Anterior cingulate cortex (tissue), 58 donors: ENCODE measurements at places on chromosomes 4 and X.

GRCh38 chr4:173167758-173168395, 734 bp upstream of the GALNT7 start:
- no peak for DNase-seq

GRCh38 chr4:82419451-82419850, 10.8 kb downstream of the HNRNPDL start:
- no peak for DNase-seq

DNA sequence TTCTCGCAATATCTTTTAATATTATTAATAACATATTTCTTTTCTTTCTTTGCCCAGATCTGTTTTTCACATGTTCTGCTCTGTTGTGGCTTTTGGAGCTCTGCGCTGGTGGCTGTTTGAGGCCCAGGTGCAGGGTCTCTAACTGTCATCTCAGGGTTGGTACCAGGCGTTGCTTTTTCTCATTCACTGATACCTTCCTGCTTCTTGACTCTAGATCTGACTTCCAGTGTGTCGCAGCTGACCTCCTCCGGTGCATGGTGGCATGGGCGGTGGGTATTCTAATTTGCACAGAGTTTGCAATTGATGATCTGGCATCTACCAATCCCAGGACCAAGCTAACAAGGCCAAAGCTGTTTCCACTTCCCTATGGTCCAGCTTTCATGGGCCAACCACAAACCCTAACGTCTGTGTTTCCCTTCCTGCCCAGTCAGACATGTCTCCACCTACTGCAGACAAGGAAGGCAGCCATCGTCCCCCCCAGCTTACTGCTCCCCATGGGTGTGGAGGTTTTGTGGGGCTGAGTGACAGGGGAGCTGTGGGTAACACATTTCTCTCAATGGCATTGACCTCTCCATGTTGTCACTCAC, 25.2 kb downstream of the LETM1 start:
- DNase-seq, result no peak

DNA sequence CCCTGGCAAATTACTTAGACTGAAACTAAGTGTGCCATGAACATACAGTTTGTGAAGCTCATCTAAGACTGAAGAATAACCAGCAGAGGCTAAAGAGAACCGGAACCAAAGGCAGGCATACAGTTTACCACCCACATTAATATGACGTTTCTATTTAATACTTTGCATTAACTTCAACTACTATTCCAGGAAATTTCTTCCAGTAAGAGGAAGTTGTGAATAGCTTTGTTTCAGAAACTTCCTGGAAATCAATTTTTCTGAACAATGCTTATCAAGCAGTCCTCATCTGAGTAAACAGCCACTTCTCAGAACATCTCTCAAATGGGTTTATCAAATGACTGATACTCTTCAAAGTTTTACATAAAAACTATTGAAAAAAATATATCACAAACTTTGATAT, 252.7 kb downstream of the OPHN1 start:
- no peak for DNase-seq

- DNase-seq, result no peak
Measured at GRCh38 chr4:20570981-20571715, 129.1 kb upstream of the PACRGL start.

- no peak for DNase-seq
Measured at GRCh38 chr4:91222014-91222413, 1081.8 kb upstream of the GRID2 start.

- no peak for DNase-seq
Measured at GRCh38 chrX:96764864-96765263, 80.2 kb downstream of the DIAPH2 start.

DNA sequence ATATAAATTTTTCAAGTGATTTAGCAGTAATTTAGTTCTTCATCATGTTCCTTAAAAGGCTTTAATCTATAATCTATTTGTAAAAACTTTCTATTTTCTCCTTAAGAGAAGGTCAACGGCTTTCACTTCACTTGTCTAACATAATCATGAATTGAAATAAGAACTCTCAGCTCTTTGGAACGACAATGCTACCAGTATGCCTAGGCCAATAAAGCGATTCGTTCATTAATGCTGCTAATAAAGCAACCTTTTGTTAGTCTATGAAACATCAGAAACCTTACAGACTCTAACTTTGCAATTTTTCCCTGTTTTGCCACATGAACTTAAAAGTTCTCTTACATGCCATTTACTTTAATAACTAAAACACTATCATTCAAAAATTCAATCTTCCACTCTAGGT, 47.6 kb downstream of the FBXW7 start:
- no peak for DNase-seq

GRCh38 chrX:40266490-40267333, 169.0 kb upstream of the BCOR start:
- peak; percentile 37 for DNase-seq

GRCh38 chr4:1329408-1330371, 17.3 kb upstream of the UVSSA start:
- no peak for DNase-seq

GRCh38 chrX:40108959-40109287, 11.2 kb upstream of the BCOR start:
- peak; percentile 35 for DNase-seq

- no peak for DNase-seq
Measured at GRCh38 chrX:145818186-145819113, 821 bp downstream of the SLITRK2 start.

DNA sequence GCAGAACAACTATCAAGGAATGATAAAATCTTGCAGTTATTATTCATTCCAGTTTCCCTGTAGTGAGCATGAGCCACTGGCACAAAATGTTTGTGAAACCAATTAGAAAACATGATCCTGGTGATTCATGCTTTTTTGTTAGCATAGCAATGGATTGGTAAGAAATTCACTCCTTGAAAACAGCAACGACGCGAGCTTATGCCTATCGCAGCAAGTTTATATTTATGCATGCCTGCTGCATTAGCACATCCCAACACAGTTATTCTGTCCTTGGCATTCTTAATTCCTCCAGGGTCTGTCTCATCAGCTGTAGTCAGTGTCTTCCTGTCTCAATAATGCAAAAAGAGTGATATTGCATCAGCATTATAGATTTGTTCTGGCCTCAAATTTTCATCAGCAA, 975.9 kb downstream of the STIM2 start:
- no peak for DNase-seq

DNA sequence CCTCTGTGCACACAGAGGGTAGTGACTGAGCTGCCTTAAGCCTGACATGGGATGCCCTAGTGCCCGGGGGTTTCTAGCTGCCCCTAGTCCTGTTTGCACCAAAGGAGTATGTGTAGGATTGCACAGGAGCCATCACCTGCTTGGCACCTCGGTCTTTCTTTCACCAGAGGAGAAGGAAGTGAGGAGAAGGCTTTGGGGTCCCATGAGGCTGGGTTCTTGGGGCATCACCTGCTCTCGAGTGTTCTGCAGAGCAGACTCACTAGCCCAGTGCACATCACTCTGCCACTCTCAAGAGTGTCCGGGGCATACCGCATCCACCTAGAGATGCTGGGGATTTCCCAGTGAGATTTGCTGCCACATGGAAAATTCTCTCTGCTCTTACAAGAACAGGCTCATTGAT, 40.5 kb upstream of the GPR78 start:
- no peak for DNase-seq

- DNase-seq, result no peak
Measured at GRCh38 chrX:139971394-139971749, 6.1 kb upstream of the CXorf66 start.

DNA sequence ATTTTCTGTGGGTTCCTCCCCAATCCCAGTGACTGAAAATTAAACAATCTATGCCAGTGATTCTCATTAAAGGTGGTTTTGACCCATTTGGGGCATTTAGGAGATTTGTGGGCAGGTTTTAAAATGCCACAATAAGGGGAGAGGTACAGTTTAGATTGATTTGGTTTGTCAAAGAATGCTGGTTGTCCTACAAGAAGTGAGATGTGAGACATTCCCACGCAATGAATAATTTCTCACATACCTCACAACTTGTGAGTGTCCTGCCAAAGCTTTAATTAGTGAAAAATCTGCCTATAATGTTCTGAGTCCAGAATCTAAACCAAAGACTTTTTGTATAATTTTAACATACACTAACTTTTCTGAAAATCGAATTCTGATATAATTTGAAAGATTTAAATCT, 199.4 kb downstream of the MAPK10 start:
- no peak for DNase-seq

DNA sequence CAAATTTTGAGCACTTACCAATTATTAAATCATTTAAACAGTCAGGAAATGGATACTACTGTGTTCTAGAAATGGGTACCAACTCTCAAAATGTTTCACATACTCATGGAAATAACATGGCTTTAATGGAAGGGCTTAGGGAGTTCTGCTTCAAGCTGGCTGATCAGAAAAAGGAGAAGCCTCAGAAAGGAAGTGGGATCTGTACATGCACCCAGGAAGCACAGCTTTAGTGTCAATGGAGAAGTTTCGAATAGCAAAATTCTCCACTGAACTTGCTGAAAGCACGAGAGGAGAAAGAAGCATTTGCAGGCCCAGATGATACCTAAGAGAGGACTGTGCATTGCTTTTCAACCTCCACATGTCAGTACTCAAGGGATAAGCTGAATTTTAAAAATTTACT, 11.1 kb upstream of the HS3ST1 start:
- no peak for DNase-seq

DNA sequence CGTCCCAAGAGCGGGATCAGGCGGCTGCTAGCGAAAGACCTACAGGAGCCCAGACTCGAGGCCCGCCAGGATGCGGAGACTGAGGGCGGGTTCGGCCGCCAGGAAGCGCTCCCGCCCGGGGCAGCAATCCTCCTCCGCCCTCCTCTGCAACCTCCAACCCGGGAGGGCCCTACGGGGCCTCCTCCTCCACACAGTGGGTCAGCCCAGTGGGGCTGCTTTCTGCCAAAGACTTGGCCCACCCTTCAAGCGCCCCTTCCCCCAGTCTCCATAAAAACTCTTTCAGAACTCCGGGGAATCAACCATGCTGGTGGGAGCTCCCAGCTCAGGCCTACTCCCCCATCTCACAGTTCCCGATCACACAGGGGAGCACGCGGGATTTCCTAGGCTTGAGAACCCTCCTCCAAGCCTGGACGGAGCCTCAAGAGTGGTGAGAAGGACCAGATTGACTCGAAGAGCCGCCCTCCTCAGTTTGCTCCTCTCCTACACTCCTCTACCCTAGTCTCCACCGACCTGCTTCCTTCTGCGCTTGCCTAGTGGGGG, 77.5 kb downstream of the RLIM start:
- no peak for DNase-seq

DNA sequence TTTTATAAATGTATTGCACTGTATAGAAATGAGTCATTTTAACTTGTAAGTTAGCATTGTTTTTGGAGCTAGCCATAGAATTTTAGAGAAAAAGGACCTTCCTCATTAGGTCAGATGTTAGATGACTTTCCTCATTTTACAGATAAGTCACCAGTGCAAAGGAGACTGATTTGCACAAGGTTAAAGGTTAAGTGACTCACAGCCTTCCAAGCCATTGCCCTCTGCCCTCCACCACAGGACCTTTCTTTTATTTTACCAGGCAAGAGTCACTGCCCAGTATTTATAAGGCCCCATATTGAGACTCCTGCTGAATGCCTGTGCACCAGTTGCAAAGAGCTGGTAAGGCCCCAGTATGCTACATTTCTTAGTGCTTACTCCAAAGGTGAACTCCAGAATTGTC, 4.2 kb upstream of the ABCG2 start:
- DNase-seq, result no peak

DNA sequence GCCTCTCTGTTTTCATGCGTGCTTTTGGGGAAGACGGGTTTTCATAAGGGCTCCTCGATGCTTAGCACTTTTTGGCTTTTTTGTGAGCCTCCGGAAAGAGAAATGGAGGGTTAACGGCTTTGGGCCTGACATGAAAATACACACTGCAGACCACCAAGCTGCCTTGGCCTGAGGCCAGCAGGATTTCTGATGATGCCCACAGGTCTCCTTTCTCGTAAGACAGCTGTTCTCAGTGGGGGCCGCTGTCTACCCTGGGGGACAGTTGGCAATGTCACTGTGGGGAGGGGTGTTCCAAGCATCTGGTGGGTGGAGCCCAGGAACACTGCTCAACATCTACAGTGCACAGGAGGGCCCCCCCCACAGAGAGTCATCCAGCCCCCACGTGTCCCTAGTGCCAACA, 29.4 kb upstream of the CLDN34 start:
- no peak for DNase-seq

DNA sequence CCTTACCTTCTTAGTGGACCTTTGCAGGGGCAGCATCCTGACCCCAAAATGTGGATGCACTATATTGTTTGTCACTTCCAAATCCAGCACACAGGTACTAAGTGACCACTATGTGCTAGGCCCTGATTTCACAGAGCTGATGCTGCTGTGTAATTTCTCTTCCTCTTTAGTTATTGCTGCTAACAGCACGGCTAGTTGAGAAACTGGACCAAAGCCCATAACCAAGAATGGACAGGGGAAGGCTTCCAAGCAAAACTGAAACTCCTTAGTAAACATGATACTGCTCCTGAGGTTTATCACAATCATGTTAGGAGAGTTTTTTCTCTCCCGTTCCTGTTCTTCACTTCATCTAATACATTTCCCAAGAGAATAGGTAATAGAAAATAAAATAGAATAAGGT, 172.9 kb upstream of the TTC29 start:
- DNase-seq, result no peak

GRCh38 chrX:53930515-53931380, 113.5 kb downstream of the PHF8 start:
- DNase-seq, result no peak

GRCh38 chr4:38804654-38805295, at the start of gene TLR1:
TSS of gene TLR1 (minus strand) at chr4:38804791. CDS start at chr4:38798831, 5,960 bp downstream.
- no peak for DNase-seq

DNA sequence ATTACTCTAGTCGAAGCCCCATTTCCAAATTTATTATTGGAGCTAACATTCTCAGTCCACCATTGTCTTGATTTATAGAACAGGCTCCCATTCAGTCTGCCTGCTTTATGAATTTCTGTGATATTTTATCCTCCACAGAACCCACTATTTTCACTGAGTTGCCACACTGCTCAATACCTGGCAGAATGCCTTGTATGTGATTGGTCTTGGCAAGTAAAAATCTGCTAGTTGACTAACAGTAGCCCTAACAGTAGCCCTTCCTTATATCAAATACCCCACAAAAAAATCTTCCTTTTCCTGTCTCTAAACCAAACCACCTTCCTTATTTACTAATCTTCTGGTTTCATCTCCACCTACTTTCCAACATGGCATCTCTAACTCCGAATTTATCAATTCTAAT, 82.6 kb downstream of the CHM start:
- no peak for DNase-seq

DNA sequence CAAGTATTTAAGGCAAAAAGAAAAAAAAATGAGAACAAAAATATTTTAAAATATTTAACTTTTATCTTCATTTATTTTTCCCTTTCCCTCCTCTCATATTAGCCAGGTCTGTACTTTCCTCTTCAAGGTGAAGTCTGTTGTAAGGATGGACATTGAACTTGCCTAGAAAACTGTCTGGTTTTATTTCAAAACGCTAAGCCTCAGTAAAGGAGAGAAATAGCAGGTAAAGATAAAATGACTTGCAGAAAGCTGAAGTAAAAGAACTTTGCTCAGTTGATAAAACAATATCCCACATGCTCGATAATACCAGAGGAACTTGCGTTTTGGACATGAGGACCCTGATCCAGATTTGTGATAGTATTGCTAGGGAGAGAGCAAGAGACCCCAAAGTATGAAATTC, 28.6 kb upstream of the METAP1 start:
- DNase-seq, result no peak

- DNase-seq, result no peak
Measured at GRCh38 chr4:157514711-157515110, 294.2 kb downstream of the GRIA2 start.

GRCh38 chrX:125131164-125131563, 188.5 kb upstream of the TEX13C start:
- no peak for DNase-seq
